Body of pancreas (tissue), 4 donors: ENCODE measurements at places on chromosomes 16 and 17. TPM values are rescaled to one million over a fixed set of nuclear protein-coding genes. Genes with fewer than 3 reads are reported as not detected.

DNA sequence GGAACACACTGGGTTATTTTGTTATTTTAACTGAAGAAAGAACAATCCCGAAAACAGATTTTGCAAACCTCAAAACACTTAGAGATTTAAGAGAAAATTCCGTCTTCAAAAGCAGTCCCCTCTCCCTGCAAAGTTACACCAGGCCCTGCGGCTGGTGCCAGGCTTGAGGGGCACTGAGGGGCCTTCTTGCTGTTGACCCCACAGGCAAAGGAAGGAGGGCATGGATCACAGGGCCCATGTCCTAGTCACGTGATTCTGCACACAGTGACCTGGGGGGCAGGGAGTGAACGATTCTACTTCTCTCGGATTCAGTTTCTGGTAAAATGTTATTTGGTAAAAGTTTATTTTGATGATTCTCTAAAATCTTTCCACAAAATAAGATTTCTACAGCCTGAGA is 55.3 kb upstream of the FASN start:
- H3K4me1 ChIP-seq: peaks cover 10% of the 10 kb centered on the region
- H3K27me3 ChIP-seq: no peaks in the 10 kb centered on the region
- no peak overlapping the region for H3K4me3 ChIP-seq
- H3K36me3 ChIP-seq: no peaks in the 10 kb centered on the region

NOTUM gene
- 0.33 TPM for total RNA-seq

GRCh38 chr17:70144260-70144846 is 25.0 kb upstream of the KCNJ2 start:
- peaks cover 4% of the 10 kb centered on the region for H3K4me1 ChIP-seq
- DNase-seq: no peak
- no peak overlapping the region for H3K4me3 ChIP-seq
- H3K27ac ChIP-seq: no peak overlapping the region
- no peaks in the 10 kb centered on the region for H3K36me3 ChIP-seq
- H3K27me3 ChIP-seq: no peaks in the 10 kb centered on the region

GRCh38 chr16:15556130-15556529 is 86.8 kb downstream of the MARF1 start:
- no peaks in the 10 kb centered on the region for H3K36me3 ChIP-seq
- no peak overlapping the region for H3K27ac ChIP-seq
- H3K4me1 ChIP-seq: no peaks in the 10 kb centered on the region
- DNase-seq: no peak
- H3K27me3 ChIP-seq: no peaks in the 10 kb centered on the region
- H3K4me3 ChIP-seq: no peak overlapping the region

DNA sequence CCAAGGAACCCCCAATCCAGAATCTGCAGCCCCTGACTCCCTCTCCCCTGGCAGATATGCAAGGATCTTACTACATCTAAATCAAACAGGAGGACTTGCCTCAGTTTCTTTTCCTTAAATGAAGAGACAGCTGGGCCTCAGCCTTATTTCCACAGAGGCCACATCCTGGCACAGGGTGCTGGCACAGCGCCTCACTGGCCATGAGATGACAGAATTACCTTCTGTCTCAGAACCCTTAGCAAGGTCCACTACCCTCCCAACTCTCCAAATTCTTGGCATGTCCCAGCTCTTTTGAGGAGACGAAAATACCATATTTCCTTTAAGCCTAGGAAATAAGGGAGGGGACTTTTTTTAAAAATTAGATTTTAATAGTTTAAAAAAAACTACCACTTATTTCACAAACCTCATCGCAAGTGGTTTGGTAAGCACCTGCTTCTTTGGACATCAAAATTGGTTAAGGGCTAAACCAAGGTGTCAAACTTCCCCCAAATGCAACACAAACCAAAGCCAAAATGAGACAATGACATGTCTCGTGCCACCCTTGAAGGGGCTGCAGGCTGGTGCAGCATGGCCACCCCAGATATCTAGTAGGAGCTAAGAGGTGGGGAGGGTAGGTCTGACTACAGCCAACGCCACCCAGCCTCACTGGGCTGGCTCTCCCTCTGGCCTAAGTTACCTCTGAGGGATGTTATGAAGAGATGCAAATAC is 25.3 kb downstream of the FAM117A start:
- peak; percentile 28 for DNase-seq
- peak overlapping the region; percentile 12 for H3K27ac ChIP-seq
- no peaks in the 10 kb centered on the region for H3K27me3 ChIP-seq
- H3K4me3 ChIP-seq: no peak overlapping the region
- H3K4me1 ChIP-seq: peaks cover 41% of the 10 kb centered on the region

DNA sequence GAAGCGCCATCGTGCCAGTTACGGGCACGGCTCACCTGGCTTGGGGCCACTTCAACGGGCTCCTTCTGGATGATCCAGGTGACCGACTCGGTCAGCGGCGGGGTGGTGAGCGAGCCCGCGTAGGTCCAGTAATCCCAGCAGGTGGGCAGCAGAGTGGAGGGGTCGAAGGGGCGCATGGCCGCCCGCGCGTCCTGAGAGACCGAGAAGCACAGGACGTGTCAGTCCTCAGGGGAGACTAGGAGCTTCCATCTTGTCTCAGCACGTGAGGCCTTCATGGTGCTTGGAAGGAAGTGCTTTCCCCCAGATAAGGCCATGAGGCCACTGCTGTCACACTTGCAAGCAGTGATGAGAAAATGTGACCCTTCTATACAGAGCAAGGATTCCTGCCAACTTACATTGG is 22.5 kb upstream of the SLC7A5 start:
- no peak for DNase-seq
- no peaks in the 10 kb centered on the region for H3K27me3 ChIP-seq
- no peak overlapping the region for H3K4me3 ChIP-seq
- H3K36me3 ChIP-seq: no peaks in the 10 kb centered on the region
- no peak overlapping the region for H3K27ac ChIP-seq
